Activated CD8-positive, alpha-beta memory T cell treated with anti-CD3 and anti-CD28 coated beads for 1 hour (primary cell): ENCODE measurements at places on chromosomes 13 and 19.

- no peak for DNase-seq
Measured at GRCh38 chr19:2984215-2984528, 6.8 kb downstream of the TLE6 start.

- no peak for DNase-seq
Measured at GRCh38 chr19:53600217-53600616, 31.6 kb upstream of the DPRX start.

GRCh38 chr13:50884265-50884664 lies 25.3 kb upstream of the RNASEH2B start:
- no peak for DNase-seq

GRCh38 chr13:92143766-92144165 lies 745.3 kb downstream of the GPC5 start:
- DNase-seq = no peak

- no peak for DNase-seq
Measured at GRCh38 chr13:33109801-33110200, 93.6 kb downstream of the KL start.

DNA sequence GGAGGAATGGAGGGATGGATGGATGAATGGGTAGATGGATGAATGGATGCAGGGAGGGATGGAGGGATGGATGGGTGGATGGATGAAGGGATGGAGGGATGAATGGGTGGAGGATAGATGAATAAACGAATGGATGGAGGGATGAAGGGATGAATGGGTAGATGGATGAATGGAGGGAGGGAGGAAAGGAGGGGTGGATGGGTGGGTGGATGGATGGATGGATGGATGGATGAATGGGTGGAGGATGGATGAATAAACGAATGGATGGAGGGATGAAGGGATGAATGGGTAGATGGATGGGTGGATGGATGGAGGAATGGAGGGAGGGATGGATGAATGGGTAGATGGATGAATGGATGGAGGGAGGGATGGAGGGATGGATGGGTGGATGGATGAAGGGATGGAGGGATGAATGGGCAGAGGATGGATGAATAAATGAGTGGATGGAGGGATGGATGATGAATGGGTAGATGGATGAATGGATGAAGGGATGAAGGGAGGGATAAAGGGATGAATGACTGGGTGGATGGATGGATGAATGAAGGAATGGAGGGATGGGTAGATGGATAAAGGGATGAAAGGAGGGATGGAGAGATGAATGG lies 33.0 kb upstream of the TPM4 start:
- no peak for DNase-seq
